ENCODE measurements at places on chromosomes 6 and 20. TPM values are rescaled to one million over a fixed set of nuclear protein-coding genes. Genes with fewer than 3 reads are reported as not detected.
A peak's percentile ranks its signal among the peaks of the same experiment; 100 is the strongest.

The FOXC1 gene
- 9.5 TPM for total RNA-seq

DNA sequence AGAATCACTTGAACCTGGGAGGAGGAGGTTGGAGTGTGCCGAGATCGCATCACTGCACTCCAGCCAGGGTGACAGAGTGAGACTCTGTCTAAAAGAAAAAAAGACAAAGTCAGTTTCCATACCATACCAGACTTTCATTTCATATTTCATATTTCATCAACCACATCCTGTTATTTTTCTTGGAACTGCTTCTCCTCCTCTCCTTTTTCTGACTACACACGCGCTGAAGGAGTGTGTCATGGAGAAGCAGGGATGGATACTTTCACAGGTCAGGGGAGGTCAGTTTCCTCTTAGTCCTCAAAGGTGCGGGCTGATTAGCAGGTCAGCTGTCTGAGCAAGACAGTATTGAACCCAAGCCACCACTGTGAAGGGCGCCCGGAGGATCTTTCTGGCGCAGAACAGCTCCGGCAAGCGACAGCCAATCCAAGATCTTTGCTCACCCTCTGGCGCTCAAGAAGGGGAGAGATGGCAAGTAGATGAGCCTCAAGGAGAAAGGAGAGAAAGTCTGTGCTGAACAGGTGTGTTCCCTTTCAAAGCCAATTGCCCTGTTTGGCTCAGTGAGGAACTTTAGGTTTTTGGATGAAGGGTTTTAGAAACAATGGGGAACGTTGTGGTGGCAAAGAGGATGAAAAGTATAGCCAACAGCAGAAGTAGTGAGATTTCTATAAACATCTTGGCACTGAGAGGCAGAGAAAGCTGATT, 18.9 kb upstream of the SYNJ2 start:
- DNase-seq, result no peak

- no peak for DNase-seq
These were observed 494.7 kb upstream of the MARCKS start for GRCh38 chr6:113362301-113363047.

The NOTCH4 gene
- total RNA-seq, result 14.9 TPM

The CST8 gene
- not detected for total RNA-seq

DNA sequence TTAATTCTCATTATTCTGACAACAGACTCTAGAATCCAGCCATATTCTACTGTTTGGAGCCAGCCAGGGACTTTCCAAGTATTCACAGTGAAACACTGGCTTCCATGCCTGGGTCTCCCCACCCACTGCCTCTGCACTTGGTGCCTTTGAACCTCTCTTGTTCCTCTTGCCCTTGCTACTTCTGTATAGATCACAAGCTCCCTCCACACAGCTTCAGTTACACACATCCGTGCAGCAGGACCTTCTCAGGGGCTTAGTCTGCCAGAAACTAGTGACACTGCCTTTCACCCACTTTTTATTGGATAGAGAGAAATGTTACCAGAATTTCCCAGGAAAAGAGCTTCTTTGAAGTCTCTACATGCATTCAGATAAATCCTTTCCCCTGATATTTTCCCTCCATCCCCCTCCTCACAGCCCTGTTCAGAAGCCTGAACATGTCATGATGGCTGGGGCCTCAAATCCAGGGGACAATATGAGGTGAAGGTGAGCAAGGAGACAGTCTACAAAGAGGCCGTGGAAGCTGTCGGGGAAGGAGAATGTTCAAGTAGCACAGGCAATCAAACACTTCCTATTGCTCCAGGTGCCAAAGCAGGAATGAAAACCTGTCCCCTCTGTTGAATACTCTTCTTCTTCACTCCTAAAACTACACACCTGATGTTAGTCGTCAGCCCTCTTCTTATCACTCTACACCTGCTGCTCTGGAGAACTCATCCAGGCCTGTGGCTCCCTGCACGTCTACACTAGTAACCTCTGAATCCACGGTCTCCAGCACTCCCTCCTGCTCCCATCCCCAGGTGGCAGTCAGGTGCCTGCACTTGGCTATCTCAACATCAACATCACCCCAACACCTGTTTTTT, 20.2 kb upstream of the HLA-DOA start:
- peak; percentile 55 for DNase-seq

DNA sequence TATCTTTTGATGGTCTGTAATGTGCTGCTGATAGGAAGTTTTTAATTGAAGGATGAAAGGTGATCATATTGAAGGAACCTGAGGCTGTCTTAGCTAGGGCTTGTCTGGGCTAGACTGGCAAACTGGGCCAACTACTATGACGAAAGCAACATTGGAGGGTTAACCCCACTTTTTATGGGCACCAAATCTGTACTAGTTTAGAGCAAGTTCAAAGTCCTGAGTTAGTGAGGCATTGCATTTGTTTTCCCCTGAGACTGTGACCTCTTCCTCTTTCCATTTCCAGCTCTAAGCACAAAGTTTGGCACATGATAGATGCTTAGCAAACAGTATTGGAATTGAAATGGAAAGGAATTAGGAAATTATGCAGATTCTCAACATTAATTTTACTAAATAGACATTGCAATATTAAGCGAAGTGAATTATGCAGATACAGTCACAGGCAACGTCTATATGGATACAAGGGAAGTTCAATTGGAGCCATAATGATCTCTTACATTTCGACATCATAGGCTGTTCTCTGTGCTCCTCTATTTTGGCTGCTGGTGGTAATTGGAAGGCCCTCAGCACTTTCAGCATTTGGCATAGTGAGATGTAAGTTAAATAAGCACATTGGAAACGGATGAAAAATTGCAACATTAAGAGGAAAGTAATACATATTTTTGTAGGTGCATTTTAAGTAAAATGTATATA, 22.2 kb downstream of the CEP57L1 start:
- no peak for DNase-seq

DNA sequence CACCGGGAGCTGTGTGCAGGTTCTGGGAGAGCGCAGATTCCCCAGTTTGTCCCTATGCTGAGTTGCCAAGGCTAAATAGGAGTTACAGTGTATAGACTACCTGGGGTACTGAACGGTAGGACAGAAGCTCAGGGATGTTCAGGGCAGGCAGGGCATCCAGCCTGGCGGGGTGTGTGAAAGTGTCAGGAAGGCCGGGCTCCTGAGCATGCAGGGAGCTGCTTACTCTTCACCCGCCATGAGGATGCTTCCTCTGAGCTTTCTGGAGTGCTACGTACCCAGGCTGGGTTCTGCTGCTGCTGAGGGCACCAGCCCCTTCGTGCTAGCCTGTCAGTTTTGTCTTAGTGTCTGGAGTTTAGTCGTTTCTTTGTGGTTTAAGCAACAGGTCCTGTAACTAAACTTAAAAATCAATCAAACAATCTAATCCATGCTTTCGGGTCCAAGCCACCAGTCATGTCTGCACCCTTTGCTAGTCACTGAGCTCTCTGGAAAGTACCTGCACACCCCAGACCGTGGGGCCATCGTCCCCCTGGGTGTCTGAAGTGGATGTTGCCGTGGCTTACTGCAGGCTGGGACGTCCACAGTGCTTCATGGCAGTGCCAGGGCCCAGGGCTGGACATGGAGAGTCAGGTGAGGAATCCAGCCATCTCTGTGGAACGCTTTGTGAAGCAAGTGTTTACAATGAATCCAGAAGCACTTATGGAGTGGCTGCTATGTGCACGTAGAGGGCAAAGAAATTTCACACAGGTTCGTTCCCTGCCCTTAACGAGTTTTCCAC, 220.3 kb upstream of the SNX9 start:
- DNase-seq, result no peak

The MUC21 gene
- total RNA-seq, result 7.1 TPM

- no peak for DNase-seq
These were observed 59.3 kb downstream of the SHLD1 start for GRCh38 chr20:5809495-5809894.

- DNase-seq, result no peak
These were observed 52.4 kb upstream of the ARMH2 start for GRCh38 chr6:24851086-24851485.

DNA sequence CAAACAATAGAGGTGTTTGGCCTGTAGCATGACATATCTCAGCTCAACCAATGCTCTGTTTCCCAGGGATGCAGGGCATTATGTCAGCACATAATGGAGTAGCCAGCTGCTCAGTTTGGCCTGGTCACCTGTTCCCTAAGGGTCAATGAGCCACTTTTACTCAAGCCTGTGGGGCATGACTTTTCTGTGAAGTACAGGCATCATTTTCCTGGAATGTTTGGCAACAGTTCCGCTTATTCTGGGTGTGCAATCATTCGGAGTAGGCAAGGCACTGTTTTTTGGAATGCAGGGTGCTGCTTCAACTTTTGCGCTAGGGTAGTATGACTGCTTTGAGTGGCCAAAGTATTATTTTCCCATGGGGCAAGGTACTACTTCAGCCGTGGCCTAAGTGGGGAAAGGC, 665.4 kb downstream of the EPHA7 start:
- DNase-seq, result no peak

GRCh38 chr6:165910184-165910966, 247.3 kb upstream of the PDE10A start:
- DNase-seq, result peak; percentile 25

DNA sequence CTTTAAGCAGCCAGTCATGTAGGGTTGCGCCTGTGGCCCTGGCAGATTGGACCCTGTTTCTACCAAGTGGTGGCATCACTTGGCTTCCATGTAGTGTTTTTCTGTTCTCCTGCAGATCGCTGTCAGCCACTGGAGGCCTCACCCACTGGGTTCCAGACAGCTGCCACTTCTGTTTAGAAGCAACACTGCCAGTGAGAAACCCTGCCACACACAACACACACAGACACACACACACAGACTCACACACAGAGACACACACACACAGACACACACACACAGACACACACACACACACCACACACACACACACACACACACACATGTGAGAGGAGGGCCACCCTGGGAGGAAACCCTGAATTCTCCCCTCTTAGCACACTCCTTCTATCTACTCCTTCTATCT, 51.8 kb downstream of the UTRN start:
- DNase-seq, result no peak

The GGTLC1 gene
- 0.40 TPM for total RNA-seq

GRCh38 chr20:38125157-38126056, 39.7 kb downstream of the TGM2 start:
- peak; percentile 90 for DNase-seq

GRCh38 chr20:17423782-17424181, 107.4 kb downstream of the BFSP1 start:
- DNase-seq, result no peak

DNA sequence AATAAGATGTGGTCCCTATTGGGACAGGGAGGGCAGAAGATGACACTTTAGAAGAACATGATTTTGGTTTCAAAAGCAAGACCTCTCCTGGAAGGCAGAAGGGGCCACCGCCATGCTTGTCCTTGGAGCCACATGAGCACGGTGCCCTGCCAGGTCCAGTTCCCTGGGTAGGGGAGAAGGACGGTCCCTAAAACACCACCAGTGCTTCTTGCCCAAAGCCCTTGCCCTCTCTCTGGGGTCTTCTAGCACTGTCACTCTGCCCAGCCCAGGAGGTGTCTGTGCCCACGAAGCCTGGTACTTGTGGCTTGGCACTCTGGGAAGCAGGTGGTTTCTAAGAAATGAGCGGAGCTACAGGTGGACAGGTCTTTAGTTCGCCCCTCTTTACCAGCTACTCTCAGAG, 46.0 kb downstream of the PLCG1 start:
- peak; percentile 7 for DNase-seq

The ME1 gene
- 30.2 TPM for total RNA-seq

The RSPO3 gene
- total RNA-seq, result 3.4 TPM

The PACSIN1 gene
- 1.4 TPM for total RNA-seq

The OR2W1 gene
- not detected for total RNA-seq

The RCAN2 gene
- total RNA-seq, result 61.7 TPM

DNA sequence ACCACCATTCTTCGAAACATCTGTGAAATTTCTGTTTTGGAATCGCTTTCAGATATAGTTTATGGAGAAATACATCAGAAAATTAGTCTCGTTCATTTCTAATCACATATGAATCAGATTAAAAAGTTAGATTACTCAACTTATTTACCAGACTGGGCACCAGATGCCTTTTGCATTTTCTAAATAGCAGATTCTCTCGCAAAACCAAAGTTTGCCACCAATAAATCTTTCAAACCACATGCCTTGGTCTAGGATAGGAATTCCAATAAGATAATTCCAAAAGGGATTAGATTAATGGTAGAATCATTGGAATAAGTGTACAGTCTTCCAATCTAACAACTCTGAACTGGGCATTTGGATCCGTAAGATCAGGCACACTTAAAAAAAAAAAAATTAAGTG, 160.4 kb upstream of the TAB2 start:
- no peak for DNase-seq

The OR2B6 gene
- not detected for total RNA-seq

- DNase-seq, result no peak
These were observed 58.5 kb upstream of the CCN6 start for GRCh38 chr6:111995404-111995803.

The RBL1 gene
- 4.6 TPM for total RNA-seq

DNA sequence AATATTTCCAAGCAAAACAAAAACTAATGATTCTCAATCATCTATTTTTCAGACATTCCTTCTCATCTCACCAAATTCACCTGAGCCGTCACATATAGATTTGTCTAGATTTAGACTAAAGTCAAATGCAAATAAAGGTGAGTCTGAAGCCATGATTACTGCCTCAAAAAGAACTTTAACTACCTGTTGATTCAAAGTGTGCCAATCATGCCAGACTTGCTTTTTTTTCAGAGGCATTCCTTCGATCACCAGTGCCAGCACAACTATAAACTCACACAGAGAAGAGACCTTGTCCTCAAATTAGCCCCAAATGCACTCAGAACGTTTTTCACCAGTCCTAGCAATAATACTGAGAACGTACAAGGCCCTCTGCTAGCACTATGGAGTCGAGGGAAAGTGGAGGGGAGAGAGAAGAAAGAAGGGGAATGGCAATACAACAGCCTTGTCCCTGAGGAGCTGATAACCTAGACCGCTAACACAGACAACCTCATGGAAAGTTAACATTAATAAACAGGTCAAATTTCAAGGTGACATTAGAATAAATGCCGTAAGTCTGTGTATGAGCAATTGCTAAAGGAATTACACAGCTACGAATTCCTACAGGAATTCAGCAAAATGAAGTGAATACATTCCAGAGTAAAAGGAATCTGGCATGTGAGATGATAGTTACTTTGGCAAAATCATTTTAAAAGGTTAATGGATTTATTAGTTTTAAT, 60.9 kb downstream of the EPB41L2 start:
- no peak for DNase-seq

The MROH8 gene
- 1.8 TPM for total RNA-seq

The TIAM2 gene
- total RNA-seq, result 24.6 TPM

- DNase-seq, result no peak
These were observed 4.2 kb downstream of the MYCT1 start for GRCh38 chr6:152701863-152702401.

- no peak for DNase-seq
These were observed 213.9 kb downstream of the KCNQ5 start for GRCh38 chr6:72835749-72836148.

All from mucosa of gallbladder (tissue), 1 donor.